CD4-positive, alpha-beta T cell (primary cell): ENCODE measurements at places on chromosomes 7 and 10. TPM values are rescaled to one million over a fixed set of nuclear protein-coding genes. Genes with fewer than 3 reads are reported as not detected.
A peak's percentile ranks its signal among the peaks of the same experiment; 100 is the strongest.

GRCh38 chr7:133401225-133401624 is 148.3 kb downstream of the EXOC4 start:
- peaks cover 2% of the 10 kb centered on the region for H3K36me3 ChIP-seq
- H3K4me1 ChIP-seq, result no peaks in the 10 kb centered on the region
- no peak for DNase-seq
- no peaks in the 10 kb centered on the region for H3K27me3 ChIP-seq
- H3K4me3 ChIP-seq, result no peak overlapping the region

Gene CCDC7
- 69.4 TPM for total RNA-seq

- peaks cover 52% of the 10 kb centered on the region for H3K4me1 ChIP-seq
- peaks cover 2% of the 10 kb centered on the region for H3K36me3 ChIP-seq
- no peak overlapping the region for H3K4me3 ChIP-seq
- DNase-seq, result no peak
- peak overlapping the region; percentile 24 for H3K27ac ChIP-seq
Measured at GRCh38 chr10:32350811-32351350, 3.9 kb upstream of the EPC1 start.

GRCh38 chr7:497946-498655 is 21.5 kb downstream of the PDGFA start:
- DNase-seq, result no peak
- no peak overlapping the region for H3K27ac ChIP-seq
- H3K36me3 ChIP-seq, result no peaks in the 10 kb centered on the region
- no peaks in the 10 kb centered on the region for H3K27me3 ChIP-seq

DNA sequence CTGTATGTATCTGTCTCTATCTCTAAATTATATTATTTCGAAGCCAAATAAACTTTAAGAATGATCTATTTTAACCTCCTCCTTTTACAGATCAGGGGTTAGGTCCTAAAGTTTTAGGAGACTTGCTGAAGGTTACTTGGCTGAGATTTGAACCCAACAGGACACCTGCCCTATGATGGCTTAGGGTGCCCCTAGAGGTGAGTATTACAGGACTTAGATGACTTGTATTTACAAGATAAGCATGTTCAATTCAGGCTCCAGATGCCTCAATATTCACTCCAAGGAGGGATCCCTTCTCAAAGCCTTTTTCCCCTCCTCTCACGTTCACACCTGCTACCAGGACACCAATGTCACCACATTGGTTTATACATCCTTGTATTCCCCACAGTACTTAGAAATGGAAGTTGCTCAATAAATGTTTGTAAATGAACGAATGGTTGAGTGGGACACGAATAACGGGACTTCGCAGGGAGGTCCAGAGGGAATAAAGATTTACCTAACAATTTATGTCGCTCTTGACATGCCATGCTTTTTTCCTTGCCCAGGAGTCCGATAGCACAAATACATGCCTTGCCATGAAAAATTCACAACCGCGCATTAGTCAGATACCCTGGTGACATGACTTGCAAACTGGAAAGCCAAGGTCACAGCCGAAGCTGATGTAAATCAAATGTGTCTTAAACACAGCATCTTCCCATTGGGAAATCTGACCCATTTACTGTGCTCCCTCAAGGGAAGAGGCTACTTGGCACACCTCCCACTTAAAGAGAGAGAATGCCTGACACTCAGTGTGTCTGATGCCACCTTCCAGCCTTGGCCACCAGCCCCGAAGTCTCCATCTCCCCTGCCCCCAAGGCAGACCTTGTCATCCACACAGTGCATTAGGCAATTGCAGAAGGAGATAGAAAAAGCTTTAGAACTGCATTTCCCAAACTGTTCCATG is 872.2 kb upstream of the AUTS2 start:
- no peak for DNase-seq
- no peaks in the 10 kb centered on the region for H3K4me1 ChIP-seq
- no peaks in the 10 kb centered on the region for H3K27me3 ChIP-seq
- H3K36me3 ChIP-seq, result no peaks in the 10 kb centered on the region
- H3K27ac ChIP-seq, result no peak overlapping the region
